ENCODE measurements at places on chromosomes 1 and 21.
A peak's percentile ranks its signal among the peaks of the same experiment; 100 is the strongest.

DNA sequence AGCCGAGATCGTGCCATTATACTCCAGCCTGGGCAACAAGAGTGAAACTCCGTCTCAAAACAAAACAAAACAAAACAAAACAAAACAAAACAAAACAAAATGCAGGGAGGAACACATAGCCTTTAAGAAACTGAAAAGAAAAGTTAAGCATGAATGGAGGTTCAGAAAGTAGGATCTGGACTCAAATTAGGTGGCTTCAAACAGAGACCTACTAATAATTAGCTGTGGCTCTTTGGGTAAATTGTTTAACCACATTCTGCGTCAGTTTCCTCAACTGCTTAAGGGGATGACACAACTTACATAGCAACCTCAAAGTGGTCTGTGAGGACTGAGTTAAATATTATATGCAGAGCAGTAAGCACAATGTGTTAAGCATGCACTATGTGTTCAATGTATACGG is 458.2 kb downstream of the ADGRL2 start:
- DNase-seq = no peak

- DNase-seq = peak; percentile 82
Measured at GRCh38 chr1:150613061-150613920, 16.1 kb downstream of the ENSA start.

DNA sequence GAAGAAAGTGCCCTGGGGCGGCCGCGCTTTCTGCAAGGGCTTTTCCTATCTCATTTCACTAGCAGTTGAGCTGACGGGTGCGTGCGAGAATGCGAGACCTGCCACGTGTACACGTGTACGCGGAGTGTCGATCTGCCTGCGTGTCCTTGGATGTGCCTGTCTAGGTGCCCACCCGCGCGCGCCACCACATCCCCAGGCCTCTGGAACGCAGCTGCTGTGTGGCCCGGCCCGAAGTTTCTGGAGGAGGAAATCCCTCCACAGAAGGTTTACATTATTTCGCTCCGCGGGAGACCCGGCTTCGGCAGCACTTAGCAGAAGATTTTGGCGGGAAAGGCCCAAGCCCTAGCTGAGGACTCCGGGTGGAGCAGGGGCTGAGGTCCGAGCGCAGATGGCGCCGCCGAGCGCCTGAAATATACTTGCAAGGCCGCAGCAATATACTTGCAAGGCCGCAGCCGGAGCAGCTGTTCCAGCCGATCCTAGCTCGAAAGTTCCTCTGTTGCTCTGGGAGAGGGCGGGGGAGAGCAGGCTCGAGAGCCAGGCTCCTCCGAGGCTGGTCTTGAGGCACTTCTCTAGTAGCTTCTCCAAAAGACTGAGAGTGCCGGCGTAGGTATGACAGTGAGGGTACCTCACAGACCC is 3.9 kb downstream of the TBX15 start:
- peak; percentile 64 for DNase-seq

DNA sequence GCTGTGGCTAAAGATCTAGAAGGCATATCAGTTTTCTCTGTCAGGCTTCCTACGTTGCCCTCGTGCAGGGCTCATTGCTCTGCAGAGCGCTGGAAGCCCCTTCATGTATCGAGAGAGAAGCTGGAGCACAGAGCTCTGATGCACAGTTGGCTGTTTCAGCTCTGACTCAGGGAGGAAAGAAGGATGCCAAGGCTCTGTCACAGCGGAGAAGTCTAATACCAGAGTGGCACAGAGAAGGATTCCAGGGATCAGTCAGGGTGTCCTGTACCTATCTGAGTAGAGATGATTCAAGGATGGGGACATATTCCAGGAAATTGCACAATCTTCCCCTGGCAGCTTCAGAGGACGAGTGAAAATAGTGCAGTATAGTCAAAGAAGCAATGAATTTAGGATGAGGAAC is 179.2 kb upstream of the FMN2 start:
- DNase-seq = peak; percentile 67

DNA sequence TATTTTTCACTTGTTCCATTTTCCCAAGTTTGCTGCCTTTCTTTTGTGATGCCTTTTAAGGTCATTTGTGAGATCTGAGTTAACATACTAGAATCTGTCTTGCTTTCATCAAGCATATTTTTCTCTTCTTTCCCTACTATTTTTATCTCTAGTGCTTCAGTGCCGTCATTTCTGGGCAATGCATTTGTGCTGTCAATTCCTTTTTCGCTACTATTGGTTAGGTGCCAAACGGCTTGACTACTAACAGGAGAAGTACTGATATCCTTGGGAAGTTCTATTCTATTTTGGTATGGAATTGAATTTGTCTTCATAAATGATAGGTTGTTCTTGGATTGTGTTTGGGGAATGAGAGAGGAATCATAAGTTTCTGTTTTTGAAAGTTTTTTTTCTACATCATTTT is 42.2 kb downstream of the LRRC53 start:
- no peak for DNase-seq

- DNase-seq = no peak
Measured at GRCh38 chr1:38773483-38773882, 86.1 kb downstream of the RRAGC start.

DNA sequence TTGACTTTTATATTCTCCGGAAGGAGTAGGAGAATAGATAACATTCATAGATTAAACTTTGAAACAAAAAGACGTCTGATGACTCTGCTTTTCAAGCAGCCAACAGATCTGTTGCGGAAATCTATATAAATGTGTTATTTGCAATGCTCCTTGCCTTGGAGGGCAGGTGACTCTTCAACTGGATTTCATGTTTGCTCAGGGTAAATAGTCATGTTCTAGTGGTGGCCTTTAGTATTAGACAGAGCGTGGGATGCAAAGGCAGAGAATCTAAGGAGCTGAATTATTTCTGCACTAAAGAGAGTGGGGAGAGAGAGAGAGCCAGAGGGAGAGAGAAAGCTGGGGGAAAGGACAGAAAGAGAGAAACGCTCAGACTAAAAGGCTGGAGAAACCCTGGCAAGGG is 454.3 kb downstream of the AJAP1 start:
- no peak for DNase-seq

- peak; percentile 71 for DNase-seq
Measured at GRCh38 chr1:17212487-17213121, 7.7 kb downstream of the PADI1 start.
